Glutamatergic neuron (in vitro differentiated cells): ENCODE measurements at places on chromosomes 12 and 14. TPM values are rescaled to one million over a fixed set of nuclear protein-coding genes. Genes with fewer than 3 reads are reported as not detected.

GRCh38 chr12:109599087-109599486 is 25.5 kb downstream of the MVK start:
- H3K36me3 ChIP-seq: no peaks in the 10 kb centered on the region
- no peak for DNase-seq
- peak overlapping the region; percentile 77 for H3K27ac ChIP-seq
- peaks cover 21% of the 10 kb centered on the region for H3K4me1 ChIP-seq
- no peak overlapping the region for H3K4me3 ChIP-seq

GRCh38 chr14:65704437-65704836 is 291.9 kb downstream of the FUT8 start:
- peaks cover 2% of the 10 kb centered on the region for H3K4me1 ChIP-seq
- H3K27ac ChIP-seq: no peak overlapping the region
- H3K36me3 ChIP-seq: peaks cover 8% of the 10 kb centered on the region
- no peak for DNase-seq
- no peaks in the 10 kb centered on the region for H3K27me3 ChIP-seq
- no peak overlapping the region for H3K4me3 ChIP-seq

DNA sequence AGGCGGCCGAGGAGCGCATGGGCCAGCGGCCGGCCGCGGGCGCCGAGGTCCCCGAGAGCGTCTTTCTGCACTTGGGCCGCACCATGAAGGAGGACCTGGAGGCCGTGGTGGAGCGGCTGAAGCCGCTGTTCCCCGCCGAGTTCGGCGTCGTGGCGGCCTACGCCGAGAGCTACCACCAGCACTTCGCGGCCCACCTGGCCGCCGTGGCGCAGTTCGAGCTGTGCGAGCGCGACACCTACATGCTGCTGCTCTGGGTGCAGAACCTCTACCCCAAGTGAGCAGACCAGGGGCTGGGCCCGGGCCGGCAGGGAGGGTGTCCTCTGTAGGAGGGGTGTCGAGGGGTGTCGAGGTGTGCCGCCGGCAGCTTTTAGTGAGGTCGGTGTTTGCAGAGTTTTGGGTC is 4.1 kb downstream of the TNFAIP2 start:
- no peaks in the 10 kb centered on the region for H3K4me1 ChIP-seq
- no peaks in the 10 kb centered on the region for H3K36me3 ChIP-seq
- H3K4me3 ChIP-seq: no peak overlapping the region
- H3K27ac ChIP-seq: no peak overlapping the region

- no peaks in the 10 kb centered on the region for H3K27me3 ChIP-seq
- H3K4me3 ChIP-seq: no peak overlapping the region
- peaks cover 4% of the 10 kb centered on the region for H3K4me1 ChIP-seq
- H3K27ac ChIP-seq: no peak overlapping the region
These were observed 43.9 kb upstream of the AMN1 start for GRCh38 chr12:31772685-31773222.

Gene TAS2R7
- 0.39 TPM for total RNA-seq

Gene KRT72
- total RNA-seq: not detected

Gene OR6C2
- total RNA-seq: not detected

DNA sequence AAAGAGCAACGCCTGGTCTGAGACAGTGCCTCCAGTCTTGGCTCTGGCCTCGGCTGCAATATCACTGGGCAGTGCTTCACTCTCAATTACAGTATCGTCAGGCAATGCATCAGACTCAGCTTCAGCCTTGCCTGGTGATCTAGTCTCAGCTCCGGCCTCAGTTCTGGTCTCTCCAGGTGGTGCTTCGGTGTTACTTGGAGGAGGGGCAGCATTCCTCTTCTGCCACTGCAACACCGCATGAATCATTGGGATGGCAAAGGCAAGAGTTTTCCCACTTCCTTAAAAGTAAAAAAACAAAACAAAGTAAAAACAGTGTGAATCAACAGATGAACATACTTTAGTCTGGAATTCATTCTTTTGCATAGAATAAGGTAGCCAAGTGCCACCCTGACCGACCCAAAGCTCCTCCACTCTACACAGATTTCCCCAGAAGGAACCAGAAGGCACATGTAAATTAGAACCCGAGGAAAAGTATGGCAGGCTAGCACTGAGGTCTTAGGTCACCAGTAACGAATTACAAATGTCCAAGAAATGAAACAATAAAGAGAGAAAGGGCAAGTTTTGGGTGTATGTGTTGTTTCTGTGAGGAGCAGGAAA is 18.6 kb downstream of the DDX24 start:
- peaks cover 2% of the 10 kb centered on the region for H3K27me3 ChIP-seq
- peaks cover 22% of the 10 kb centered on the region for H3K4me1 ChIP-seq
- no peak overlapping the region for H3K4me3 ChIP-seq
- peaks cover 14% of the 10 kb centered on the region for H3K36me3 ChIP-seq
- H3K27ac ChIP-seq: no peak overlapping the region

Gene P2RX7
- total RNA-seq: not detected

DNA sequence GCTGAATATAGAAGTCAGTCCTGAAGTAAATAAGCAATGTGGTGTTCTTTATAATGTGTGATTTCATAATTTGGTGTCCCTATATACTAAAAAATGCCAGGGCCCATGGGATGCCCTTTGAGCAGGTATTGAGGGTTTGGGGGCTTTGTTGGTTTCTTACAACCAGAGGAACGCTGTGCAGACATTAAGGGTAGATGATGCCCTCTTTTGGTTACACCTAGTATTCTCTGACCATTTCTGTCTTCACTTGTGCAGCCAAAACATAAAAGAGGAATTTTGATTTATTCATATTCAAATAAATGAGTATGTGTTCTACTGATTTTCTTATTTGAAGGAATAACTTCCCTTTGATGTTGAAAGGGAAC is 3.0 kb downstream of the LGR5 start:
- DNase-seq: no peak
- H3K36me3 ChIP-seq: peaks cover 2% of the 10 kb centered on the region
- H3K27me3 ChIP-seq: peaks cover 9% of the 10 kb centered on the region
- no peak overlapping the region for H3K27ac ChIP-seq
- no peak overlapping the region for H3K4me3 ChIP-seq
- H3K4me1 ChIP-seq: peaks cover 9% of the 10 kb centered on the region
